ENCODE measurements at places on chromosomes 2 and 18.

- no peak for DNase-seq
Observed at GRCh38 chr2:240892356-240892755, 3.6 kb downstream of the MAB21L4 start.

GRCh38 chr18:48992133-48992532 is 41.4 kb upstream of the SMAD7 start:
- DNase-seq: no peak

- no peak for DNase-seq
Observed at GRCh38 chr2:144683107-144683753, 163.3 kb upstream of the ZEB2 start.

- peak; percentile 10 for DNase-seq
Observed at GRCh38 chr18:35803551-35803950, 168.9 kb upstream of the RMP24 start.

DNA sequence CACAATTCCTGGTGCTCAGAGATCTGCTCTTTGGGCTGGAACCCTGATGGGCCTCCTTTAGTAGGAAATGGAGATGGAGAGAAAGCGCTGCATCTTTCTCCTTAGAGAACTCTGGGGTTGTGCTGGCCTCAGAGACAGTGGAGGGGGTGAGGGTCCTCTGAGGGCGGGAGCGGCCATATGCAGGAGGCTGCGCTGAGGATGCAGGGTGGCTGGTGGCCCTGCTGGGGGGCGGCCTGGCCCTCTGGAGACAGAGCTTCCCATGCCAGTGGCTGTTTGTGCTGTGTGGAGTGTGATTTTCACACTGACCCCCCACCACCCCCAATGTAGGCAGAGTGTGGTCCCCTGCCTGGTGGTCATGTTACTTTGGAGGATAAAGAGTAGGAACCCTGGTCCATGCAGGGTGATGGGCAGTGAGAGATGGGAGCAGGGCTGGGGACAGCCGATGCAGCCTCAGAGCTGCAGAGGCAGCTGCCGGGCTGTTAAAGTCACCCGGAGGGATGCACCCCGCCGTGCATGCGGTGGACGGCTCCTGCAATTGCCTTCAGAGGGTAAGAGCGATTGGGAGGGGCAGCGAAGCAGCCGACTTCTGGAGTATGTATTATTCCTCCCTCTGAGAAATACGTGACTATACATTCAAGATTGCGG is 194.6 kb downstream of the FAM210A start:
- no peak for DNase-seq

- no peak for DNase-seq
Observed at GRCh38 chr2:230942371-230942770, 17.3 kb upstream of the GPR55 start.

GRCh38 chr18:38971881-38972280 is 1406.3 kb upstream of the CELF4 start:
- no peak for DNase-seq

DNA sequence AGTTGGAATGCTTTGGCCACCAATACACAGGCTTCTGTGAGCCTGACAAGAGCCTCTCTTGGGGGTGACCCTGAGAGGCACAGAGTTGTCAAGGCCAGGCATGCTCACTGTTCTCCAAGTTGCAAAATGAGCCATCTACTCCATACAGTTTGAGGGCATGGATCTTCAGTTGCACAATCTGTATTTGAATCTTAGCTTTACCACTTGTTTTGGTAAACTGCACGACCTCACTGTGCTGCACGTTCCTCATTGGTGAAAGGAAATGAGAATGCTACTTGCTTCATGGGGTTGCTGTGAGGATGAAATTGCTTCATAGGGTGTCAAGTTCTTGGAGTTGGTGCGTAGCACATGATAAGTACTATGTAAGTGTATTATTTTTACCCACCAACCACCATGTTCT is 12.0 kb upstream of the HAAO start:
- peak; percentile 93 for DNase-seq

GRCh38 chr2:184906160-184906559 is 307.8 kb downstream of the ZNF804A start:
- no peak for DNase-seq

DNA sequence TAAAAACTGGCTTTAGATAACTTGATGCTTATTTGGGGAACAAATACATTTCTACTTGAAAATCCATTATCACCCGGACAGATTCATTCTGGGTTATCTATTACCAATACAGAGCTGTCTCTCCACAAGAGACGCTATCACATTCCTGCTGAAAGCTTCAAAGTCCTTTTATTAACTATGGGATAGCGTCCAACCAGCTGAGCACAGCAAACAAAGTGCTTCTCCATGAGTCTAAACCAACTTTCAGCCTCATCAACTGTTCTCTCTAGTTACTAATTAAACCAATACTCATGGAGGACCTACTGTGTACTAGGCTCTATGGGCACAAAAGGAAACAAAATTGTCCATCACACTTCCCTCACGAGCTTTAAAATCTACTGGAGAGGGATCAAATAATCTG is 132.8 kb downstream of the L3MBTL4 start:
- no peak for DNase-seq

- no peak for DNase-seq
Observed at GRCh38 chr2:225112362-225113126, 70.3 kb upstream of the DOCK10 start.

- peak; percentile 87 for DNase-seq
Observed at GRCh38 chr2:37779139-37779538, 107.7 kb upstream of the CDC42EP3 start.

DNA sequence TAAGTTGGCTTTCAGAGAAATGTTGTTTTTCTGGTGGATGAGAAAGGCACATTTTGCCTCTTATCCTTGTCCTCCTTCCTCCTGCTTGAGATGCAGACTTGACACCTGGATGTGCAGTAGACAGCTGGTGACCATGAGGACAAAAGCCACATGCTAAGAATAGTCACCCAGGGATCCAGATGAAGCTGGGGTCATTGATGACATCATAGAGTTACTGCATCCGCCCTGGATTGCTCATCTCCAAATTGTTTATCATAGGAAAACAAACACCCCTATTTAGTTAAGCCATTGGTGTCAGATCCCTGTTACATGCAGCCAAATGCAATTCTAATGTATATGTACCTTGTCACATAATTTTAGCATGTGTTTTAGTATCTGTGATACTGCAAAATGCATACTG is 16.3 kb upstream of the SLC1A4 start:
- DNase-seq: peak; percentile 40

DNA sequence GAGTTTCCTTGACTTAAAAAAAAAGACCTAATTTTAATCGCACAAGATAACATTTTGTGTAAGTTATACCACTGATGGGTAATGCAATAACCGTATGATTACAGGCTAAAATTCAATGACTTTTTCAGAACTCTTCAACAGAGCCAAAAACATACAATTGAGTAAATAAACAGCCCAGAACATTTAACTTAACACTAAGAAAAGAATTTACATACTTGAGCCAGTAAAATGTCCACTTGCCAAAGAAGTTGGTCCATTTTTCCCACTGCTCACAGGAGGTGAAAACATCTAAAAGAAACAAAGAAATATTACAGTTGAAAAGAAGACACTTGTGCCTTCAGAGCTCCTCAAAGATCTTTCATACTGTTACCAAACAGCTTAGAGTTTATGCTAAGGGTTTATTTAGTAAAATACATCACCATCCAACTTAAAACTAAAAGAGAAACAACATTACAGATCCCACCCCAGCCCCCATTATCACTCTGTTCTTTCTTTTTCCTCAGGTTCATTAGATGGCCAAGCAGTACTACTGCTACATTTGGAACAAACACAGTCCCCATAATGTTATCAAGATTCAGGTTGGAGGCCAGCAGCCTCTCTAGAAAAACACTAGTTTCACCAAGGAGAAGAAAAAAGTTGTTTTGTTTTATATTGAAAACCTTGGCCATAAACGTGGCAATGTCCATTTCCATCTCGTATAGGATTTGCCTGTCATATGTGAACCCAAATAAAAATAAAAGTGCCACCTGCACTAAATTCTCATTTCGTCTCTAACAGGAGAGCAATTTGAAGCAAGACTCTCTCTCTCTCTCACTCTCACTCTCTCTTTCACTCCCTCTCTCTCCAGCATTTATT is 2.7 kb downstream of the TCF4 start:
- DNase-seq: peak; percentile 10

DNA sequence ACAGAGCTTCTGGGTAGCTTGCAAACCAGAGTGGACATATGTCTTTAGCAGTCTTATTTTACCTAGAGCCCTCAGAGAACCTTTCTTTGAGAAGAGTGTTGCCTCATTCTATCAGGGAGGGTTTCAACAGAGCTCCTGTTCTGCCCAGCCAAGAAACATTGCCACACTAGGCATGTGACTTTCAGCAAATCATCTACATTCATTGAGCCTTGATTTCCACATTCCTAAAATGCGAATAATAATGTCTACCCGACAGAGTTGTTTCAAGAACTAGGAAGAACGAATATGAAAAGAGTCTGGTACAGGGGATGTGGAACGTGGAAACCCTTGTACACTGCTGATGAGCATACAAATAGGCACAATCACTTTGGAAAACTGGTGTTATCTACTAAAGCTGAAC is 7.8 kb upstream of the PRKAG3 start:
- peak; percentile 68 for DNase-seq

DNA sequence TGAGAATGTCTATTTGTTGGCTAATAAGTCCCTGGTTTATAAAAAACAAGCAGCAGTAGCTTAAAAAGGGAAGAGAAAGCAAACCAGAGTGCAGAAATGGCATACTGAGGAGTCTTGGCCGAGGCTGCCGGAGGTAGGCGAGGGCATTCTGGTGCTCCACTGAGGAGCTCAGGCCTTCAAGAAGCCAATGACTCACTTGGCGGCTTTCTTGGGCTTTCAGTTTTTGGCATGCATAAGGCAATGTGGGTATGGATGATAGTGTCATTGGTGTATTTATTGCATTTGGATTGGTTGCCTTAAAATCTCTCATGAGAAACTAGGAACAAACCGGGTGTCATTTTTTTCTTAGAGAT is 119.6 kb upstream of the ARL5A start:
- no peak for DNase-seq

DNA sequence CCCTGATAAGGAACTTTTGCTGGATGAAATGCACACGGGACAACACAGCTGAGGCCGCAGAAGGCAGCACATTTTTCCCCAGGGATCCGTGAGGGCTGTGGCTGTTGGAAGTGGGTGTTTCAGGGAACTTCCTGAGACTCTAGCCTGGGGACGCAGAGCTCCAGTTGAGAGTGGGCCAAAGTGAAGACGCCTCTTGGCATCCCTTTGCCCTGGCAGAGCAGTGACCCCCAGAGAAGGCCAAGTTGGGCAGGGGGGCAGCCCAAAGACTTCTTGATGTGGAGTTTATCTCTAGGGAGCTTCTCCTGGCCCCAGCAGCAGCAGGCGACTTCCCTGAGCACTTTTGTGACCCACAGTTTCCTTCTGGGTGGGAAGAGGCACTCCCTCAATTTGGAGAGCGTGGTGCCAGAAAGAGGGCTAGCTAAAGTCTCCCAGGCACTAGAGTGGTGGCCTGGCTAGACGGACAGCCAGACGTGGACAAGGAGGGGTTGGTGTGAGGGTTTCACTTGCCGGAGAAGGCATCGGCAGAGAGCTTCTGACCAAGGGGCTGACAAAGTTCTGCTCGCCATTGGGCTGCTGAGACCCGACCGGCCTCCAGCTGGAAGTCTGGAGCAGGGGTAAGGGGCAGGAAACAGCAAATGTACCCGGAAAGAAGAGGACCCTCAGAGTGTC is 108.8 kb downstream of the ACKR3 start:
- DNase-seq: no peak

DNA sequence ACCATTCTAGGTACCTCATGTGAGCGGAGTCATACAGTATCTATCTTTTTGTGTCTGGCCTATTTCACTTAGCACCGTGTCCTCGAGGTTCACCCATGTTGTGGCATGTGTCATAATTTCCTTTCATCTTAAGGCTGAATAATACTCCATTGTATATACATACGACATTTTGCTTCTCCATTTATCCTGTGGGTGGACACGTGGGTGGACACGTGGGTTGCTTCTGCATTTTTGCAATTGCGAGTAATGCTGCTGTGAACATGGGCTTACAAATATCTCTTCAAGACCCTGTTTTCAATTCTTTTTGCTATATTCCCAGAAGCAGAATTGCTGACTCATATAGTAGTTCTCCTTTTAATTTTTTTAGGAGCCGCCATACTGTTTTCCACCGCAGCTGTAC is 243.6 kb upstream of the EPAS1 start:
- no peak for DNase-seq

DNA sequence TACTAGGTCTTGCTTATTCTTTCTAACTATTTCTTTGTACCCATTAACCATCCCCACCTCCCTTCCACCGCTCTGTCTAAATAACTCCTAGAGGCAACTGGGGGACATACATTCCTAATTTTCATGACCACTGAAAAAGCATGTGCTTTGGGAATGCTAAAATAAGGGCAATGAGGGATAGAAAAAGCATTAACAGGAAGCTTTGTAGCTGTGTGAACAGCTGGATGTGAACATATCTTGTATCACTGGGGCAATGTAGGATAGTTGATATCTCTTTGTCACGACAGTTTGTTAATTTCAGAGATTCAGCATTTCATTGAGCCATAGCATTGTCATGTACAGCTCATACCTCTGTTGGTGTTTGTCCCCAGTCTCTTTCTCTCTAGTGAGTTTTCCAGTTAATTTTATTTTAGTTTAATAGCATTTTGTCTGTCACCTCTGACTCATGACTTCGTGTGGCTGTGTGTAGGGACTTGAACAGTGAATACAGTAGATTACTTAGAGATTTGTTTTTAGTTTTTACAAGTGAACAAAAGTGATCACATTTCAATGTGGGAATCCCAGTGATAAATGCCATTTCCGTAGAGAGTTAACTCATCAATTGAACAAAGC is 230.3 kb upstream of the NRP2 start:
- no peak for DNase-seq

- no peak for DNase-seq
Observed at GRCh38 chr2:234293973-234294372, 202.9 kb downstream of the ARL4C start.

DNA sequence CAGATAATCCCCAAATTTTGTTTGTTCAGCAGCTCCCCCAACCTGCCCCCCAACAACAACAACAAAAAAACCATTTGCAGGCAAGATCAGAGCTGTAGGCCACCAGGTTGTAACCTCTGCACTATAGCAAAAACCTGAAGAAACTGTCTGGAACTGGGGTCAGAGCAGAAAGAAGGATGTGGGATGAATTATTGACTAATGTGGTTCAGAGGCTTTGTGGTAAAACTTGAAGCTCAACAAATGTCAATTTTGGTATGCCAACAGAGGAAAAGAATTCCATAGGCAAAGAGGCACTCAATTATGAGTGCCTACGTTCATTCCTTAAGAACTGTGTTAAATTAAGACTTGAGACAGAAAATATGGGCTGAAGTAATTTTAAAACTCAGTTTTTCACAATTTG is 255.1 kb downstream of the STK39 start:
- DNase-seq: no peak

GRCh38 chr2:166229678-166230023 is 101.8 kb upstream of the SCN1A start:
- DNase-seq: no peak

- no peak for DNase-seq
Observed at GRCh38 chr18:66872277-66872676, 268.4 kb upstream of the CDH19 start.

DNA sequence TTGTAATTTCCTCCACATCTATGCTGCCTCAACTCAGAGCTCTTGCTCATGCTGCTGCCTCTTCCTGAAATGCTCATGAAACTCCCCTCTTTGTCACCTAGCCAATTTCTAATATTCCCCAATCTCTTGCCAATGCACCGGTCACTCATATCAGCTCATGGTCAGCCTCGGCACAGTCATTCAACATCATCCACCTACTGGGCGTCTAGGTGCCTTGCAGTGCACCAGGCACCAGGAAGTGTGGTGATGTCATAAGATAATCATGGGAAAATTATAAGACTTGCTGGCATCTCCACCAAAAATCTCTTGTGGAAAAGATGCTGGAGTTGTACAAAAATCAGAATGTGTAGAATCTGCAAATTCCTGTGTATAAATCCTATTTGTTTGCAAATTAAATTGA is 52.6 kb upstream of the RAB27B start:
- DNase-seq: peak; percentile 60

GRCh38 chr2:156338578-156338977 is 6.1 kb upstream of the NR4A2 start:
- DNase-seq: no peak

Data from fibroblast of villous mesenchyme (primary cell).